T-cell (primary cell): ENCODE measurements at places on chromosomes 6 and 20.

- DNase-seq = no peak
These were observed 52.2 kb downstream of the MANEA start for GRCh38 chr6:95629551-95629950.

- no peak for DNase-seq
These were observed 108.8 kb downstream of the PPP1R14C start for GRCh38 chr6:150251566-150252186.

- DNase-seq = no peak
These were observed 52.8 kb upstream of the FILIP1 start for GRCh38 chr6:75546381-75546780.

- no peak for DNase-seq
These were observed 1336.7 kb upstream of the CITED2 start for GRCh38 chr6:140711019-140711613.

DNA sequence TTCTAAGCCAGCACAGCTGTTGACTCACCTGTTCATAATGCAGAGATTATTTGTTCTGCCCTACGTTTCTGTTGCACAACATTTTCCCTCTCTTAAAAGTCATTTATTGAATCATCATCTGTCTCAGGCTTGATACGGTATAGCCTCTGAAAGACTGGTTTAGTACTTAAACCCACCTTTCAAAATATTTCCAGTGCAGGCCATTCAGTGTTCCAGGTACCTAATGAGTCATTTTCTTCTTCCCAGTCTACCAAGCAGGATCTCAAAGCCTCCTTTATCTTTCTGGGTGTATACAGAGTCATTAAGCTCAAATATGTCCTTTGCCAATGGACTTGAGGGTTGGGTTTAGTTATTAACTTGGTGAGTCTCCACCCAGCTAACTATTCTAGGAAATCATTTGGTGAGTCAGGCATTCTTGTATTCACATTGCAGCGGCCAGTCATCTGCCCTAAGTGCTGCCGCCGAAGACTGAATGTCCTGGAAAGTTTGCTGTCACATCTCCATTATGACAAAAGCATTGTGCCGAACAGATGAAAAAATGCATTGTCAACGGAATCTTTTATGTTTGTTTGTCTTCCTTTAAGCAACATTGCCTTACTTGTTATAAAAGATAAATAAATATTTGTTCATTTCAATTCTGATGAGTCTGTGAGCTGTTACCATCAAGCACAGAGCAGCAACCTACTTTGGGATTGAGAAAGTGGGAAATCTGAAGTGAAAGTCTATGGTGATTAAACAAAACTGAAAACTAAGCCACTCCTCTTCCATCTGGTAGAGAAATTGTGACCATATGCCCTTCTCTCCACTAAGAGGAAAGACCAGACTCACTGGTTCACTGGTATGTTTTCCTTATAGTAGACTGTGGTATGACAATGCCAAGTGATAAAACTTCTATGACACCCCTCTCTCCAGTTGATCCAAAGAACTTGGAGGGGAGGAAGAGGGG is 14.3 kb upstream of the FAM135A start:
- DNase-seq = no peak

GRCh38 chr6:119566546-119567260 is 217.1 kb upstream of the MAN1A1 start:
- no peak for DNase-seq

- DNase-seq = no peak
These were observed 44.8 kb upstream of the EMILIN3 start for GRCh38 chr20:41411391-41411847.

DNA sequence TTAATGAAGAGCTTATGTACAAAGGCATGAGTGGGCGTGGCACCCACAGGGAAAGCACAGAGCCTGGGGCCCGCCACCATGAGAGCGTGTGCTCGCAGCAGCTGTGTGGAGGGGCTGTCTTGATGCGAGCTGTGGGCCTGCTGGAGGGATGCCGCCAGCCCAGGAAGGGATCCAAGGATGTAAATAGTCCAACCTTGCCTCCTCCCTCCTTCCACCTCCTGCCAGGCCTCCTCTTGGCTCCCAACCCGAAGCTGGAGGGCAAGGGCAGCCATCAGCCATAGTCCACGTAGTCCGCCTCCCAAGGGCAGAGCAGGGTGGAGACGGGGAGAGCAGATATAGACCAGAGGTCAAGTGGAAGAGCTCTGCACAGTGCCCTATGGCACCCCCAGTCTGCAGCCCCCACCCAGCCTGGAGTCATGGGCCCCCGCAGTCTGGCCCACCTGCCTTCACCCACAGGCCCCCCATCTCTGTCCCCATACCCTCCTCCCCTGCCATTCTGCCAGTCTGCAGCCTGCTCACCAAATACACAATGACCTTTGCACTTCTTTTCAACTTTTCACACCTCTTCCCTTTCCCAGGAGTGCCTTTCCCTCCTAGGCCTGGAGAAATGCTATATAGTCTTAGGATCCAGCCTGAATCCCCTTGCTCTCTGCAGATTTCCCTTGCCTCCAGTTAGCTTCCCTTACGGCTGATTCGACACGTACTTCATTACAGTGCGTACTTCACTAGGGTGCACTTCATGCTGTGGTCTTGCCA is 77.1 kb downstream of the SHLD1 start:
- no peak for DNase-seq

- DNase-seq = no peak
These were observed 14.0 kb upstream of the HLA-F start for GRCh38 chr6:29709188-29709587.

- no peak for DNase-seq
These were observed 789.6 kb upstream of the EYS start for GRCh38 chr6:66496659-66497058.
